HTR-8/SVneo (cell line): ENCODE measurements at places on chromosomes 13 and 19.

- no peak for DNase-seq
Measured at GRCh38 chr13:97568850-97569249, 134.9 kb downstream of the RAP2A start.

- no peak for DNase-seq
Measured at GRCh38 chr13:60869225-60869624, 472.2 kb downstream of the TDRD3 start.

GRCh38 chr13:95155504-95155903 is 145.7 kb downstream of the ABCC4 start:
- DNase-seq, result no peak

GRCh38 chr19:2273356-2274184 is 8.4 kb downstream of the PEAK3 start:
- DNase-seq, result peak; percentile 73

GRCh38 chr13:50950849-50951248 is 41.3 kb downstream of the RNASEH2B start:
- DNase-seq, result no peak

DNA sequence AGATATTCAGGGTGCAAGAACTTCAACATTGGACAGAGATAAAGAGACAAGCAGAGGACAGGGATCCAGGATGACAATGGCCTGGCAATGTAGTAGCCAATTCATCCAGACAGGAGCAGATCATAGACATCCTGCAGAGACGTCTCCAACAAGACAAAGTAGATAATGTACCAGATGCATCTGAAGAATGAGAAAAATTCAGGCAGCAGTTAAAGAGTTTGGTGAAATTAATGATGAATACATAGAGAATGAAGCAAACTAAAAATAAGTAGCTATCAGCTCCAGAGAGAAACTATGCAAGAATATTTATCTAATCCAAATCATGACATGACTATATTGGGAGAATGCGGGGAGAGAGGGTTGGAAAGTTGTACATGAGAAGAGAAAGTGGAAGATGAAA is 278.4 kb upstream of the DACH1 start:
- DNase-seq, result no peak

- DNase-seq, result no peak
Measured at GRCh38 chr19:7677669-7678311, 900 bp downstream of the MCEMP1 start.

GRCh38 chr13:48687249-48687648 is 33.5 kb downstream of the CYSLTR2 start:
- DNase-seq, result no peak

- DNase-seq, result no peak
Measured at GRCh38 chr13:35489050-35489449, 12.6 kb upstream of the MAB21L1 start.

GRCh38 chr13:51396352-51396751 is 56.5 kb downstream of the INTS6 start:
- DNase-seq, result no peak

DNA sequence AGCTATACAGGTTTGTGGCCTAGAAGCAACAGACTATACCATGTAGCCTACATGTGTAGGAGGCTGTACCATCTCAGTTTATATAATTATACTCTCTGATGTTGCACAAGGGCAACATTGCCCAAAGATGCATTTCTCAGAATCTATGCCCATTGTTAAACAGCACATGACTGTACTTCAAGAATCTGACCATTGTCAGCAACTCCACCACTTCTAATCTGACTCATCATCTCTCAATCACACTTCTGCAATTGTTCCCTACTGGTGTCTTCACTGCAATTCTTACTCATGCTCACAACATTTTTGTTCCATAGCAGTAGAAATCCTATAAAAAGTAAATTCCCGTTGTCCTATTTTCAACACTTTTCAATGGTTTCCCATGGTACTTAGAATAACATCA is 63.9 kb upstream of the ATXN8OS start:
- DNase-seq, result no peak

DNA sequence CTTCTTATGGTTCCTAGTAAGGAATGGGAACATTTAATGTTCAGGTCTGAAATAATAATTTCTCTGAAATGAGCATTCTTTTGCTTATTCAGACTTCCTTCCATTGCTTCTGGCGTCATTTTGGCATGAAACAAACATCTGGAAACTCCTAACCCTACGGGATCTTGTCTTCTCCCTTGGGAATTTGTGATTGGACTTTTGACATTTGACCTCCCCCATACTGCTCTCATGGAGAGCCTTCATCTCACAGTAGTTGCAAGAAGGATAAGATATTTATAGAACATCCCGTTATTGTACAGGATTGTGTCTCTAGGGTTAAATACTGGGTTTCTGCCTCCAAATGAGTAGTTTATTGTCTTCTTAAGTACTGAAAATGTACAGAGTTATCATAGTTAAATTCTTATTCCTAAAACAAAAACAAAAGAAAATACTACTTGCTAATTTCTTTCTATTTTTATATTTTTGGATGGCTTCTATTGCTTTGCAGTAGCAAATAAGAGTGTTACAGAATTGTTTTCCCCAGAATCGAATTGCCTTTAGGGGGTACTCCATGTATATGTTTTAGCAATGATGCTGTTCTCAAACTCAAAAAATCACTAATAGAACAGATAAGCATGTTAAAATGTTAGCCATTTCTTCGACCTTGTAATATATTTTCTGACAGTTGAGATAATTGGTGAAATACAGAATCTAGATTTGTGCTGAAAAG is 366.8 kb downstream of the DLEU7 start:
- no peak for DNase-seq

DNA sequence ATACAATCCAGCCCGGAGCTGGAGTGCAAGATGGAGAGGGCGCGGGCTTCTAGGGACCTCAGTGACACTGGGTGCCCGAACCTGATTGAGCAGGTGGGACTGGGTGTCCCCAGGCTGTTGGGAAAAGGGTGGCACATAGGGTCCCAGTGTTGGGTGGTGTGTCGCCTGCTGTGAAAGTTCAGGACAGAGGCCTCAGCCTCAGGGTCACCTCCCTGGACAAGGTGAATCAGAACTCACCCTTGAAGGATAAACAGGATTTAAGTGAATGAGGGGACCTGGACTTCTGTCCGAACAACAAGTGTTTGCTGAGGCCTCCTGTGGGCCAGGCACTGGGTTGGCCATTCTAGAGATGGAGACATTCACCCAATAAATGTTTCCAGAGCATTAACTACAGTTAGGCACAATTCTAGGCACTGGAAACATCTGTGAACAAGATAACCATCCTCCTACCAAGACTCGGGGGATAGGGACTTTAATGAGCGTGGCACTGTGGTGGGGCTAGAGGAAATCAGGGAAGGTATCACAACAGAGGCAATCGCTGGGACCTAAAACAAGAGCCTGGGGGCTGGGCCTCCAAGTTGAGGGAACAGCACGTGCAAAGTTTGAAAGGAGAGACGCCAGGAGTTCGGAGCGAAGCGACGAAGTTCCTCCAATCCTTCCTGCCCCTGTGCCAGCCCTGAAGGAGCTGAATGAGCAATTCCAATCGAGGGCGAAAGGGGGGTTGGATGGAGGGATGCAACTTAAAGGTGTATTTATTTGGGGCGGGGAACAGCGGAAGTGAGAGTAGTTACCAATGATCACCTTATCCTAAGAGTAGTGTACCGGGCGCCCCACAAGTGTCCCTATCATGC is 921 bp upstream of the POLD1 start:
- no peak for DNase-seq

- DNase-seq, result no peak
Measured at GRCh38 chr19:4327252-4327876, 11.3 kb downstream of the STAP2 start.

DNA sequence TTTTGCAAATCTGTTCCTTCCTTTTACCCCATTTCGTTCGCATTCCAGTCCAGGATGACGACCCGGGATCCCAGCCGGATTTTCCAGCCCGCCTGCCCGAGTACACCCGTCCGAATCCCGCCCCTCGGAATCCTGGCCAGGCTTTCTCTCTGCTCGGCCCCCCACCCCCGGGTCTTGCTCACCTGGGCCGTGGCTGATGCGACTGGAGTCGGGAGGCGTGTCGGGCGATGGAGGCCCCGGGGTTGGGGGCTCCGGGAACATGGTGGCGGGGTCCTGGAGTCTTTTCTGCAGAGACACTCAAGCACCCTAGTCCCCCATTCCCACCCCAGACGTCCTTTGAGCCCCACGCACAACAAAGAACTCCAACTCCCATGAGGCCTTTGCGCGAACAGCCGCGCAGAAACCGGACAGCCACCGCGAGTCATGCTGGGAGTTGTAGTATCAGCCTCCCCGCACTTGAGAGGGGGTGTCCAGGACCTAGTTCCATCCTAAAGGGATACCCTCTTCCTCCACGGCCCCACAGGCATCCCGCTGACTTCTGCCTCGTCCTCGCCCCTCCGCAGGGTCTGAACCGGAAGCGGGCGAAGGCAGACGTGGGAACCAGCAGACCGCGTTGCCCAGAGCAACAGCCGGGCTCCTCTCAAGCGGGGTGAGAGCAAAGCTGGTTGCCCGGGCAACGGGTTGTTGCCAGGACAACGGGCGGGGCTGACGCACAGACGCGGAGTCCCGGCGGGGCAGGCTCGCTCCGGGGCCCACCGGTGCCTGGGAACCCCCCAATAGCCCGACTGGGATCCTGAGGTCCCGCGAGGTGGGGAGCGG is 1.1 kb downstream of the SYT5 start:
- DNase-seq, result no peak

DNA sequence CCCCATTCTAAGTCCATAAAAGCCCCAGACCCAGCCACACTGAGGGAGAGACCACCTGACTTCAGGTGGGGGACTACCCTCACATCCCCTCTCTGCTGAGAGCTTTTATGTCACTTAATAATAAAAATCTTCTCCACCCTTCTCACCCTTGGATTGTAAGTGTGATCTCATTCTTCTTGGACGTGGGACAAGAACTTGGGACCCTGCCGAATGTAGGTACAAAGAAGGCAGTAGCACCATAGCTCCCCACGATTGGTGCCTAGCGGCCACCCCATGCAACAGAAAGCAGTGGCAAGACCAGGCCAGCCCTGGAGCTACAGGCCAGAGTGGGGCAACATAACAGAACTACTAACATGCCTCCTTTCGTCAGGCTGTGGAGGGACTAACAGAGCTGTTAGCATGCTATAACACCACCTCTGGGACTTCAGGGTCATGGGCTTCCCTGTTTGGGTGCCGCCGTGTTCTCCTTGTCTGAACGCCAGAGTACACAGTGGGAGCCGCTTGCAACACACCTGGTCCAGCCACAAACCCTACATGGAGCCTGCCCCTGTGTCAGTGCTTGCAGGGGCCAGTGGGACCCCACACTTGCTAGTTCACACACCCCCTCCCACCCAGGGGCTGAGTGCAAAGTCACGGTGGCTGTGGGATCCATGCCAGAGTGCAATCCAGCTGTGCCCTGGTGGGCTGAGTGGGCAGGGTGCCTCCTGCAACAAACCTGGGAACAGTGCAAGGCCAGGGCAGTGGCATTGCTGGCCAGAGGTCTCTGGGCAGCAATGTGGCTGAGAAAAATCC is 5.2 kb upstream of the FBXO17 start:
- no peak for DNase-seq

GRCh38 chr13:57438072-57438471 is 193.5 kb upstream of the PCDH17 start:
- no peak for DNase-seq

DNA sequence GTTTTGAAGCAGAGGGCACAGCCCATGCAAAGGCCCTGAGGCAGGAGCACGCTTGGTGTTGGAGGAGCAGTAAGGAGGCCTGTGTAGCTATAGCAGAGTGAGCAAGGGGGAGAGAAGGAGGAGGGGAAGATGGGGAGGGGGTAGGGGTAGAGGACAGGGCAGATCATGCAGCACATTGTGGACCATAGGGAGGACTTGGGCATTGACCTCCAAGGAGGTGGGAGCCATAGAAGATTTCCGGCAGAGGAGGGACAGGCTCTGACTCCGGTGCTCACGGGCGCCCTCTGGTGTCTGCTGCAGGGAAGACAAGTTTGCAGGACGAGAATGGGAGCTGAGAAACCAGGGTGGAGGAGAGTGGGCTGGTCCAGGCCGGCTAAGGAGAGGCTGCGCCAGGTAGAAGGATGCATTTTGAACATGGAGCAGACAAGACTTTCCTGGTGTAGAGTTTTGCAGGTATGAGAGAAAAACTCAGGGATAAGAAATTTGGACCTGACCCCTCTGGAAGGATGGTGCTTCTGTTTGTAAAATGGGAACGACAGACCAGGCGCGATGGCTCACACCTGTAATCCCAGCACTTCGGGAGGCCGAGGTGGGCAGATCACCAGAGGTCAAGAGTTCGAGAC is 13.7 kb upstream of the CREB3L3 start:
- DNase-seq, result peak; percentile 66

GRCh38 chr19:35327642-35328041 is 1.3 kb upstream of the CD22 start:
- no peak for DNase-seq

DNA sequence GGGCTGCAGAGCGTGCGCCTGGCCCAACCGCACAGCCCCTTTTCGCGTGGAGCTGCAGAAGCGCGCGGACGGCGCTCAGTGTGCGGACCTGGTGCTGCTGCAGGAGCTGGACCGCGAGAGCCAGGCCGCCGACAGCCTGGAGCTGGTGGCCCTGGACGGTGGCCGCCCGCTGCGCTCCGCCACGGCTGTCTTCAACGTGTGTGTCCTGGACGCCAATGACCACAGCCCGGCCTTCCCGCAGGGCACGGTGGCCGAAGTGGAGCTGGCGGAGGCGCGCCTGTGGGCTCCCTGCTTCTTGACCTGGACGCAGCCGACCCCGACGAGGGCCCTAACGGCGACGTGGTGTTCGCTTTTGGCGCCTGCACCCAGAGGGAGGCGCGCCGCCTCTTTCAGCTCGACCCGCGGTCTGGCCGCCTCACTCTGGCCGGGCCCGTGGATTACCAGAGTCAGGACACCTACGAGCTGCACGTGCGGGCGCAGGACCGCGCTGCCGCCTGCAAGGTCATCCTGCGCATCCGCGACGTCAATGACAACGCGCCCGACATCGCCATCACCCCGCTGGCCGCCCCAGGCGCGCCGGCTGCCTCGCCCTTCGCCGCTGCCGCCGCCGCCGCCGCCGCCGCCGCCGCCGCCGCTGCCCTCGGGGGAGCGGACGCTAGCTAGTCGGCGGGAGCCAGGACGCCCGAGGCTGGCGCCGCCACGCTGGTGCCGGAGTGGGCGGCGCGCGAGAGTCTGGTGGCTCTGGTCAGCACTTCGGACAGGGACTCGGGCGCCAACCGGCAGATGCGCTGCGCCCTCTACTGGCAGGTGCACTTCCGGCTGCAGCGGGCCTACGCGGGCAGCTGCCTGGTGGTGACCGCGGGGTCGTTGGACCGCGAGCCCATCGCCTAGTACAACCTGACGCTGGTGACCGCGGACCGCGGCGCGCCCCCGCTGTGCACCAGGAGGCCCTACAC is 172.2 kb downstream of the OLFM4 start:
- no peak for DNase-seq

- peak; percentile 88 for DNase-seq
Measured at GRCh38 chr19:16417660-16418596, 53.8 kb downstream of the EPS15L1 start.

- DNase-seq, result peak; percentile 96
Measured at GRCh38 chr19:42279902-42280814, 11.1 kb downstream of the CIC start.
